ENCODE measurements at places on chromosomes 7 and 10. TPM values are rescaled to one million over a fixed set of nuclear protein-coding genes. Genes with fewer than 3 reads are reported as not detected.

The HOXA6 gene
- not detected for total RNA-seq

The SPAM1 gene
- total RNA-seq, result not detected

The C10orf62 gene
- not detected for total RNA-seq

The NPY4R2 gene
- total RNA-seq, result not detected

The ACBD7 gene
- total RNA-seq, result 1.5 TPM

The H2AZ2 gene
- 263 TPM for total RNA-seq

The DNAJC12 gene
- total RNA-seq, result 8.7 TPM

The VSTM2A gene
- total RNA-seq, result not detected

The TMEM213 gene
- 4.6 TPM for total RNA-seq

The GIMAP7 gene
- 291 TPM for total RNA-seq

The SMO gene
- total RNA-seq, result not detected

The GNAT3 gene
- total RNA-seq, result not detected

The ZNF212 gene
- 14.6 TPM for total RNA-seq

The LIPF gene
- not detected for total RNA-seq
